ENCODE measurements at places on chromosomes 7 and 10. TPM values are rescaled to one million over a fixed set of nuclear protein-coding genes. Genes with fewer than 3 reads are reported as not detected.
A peak's percentile ranks its signal among the peaks of the same experiment; 100 is the strongest.

The CXCL12 gene
- 40.8 TPM for total RNA-seq

The POR gene
- total RNA-seq, result 232 TPM

The SLC13A4 gene
- total RNA-seq, result not detected

The PSMG3 gene
- 20.3 TPM for total RNA-seq

The BHLHA15 gene
- total RNA-seq, result 0.81 TPM

The NUTM2A gene
- 2.9 TPM for total RNA-seq

The FAS gene
- total RNA-seq, result 41.2 TPM

The GBX1 gene
- total RNA-seq, result not detected

The CDHR3 gene
- total RNA-seq, result 1.4 TPM

DNA sequence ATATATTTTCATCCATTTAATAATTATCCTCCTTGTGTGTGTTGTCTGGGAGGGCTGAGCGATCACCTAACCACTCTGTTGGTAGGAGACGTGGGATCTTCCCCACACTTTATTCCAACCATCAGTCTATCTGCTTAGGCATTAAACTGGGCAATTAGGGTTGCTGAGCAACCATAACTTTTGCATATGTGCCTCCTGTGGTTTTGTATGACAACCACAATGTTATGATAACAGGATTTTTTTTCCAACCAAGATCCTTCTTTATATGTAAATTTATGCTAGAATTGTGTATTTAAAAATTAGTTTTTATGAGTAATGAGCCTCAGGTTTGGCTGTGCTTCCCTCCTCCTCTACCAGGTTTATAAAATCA is 495.0 kb upstream of the MGMT start:
- H3K27me3 ChIP-seq, result no peaks in the 10 kb centered on the region
- no peak for DNase-seq
- H3K4me1 ChIP-seq, result no peaks in the 10 kb centered on the region

GRCh38 chr10:121205625-121206024 is 354.5 kb downstream of the WDR11 start:
- no peaks in the 10 kb centered on the region for H3K27me3 ChIP-seq
- DNase-seq, result no peak
- H3K27ac ChIP-seq, result no peak overlapping the region
- no peaks in the 10 kb centered on the region for H3K36me3 ChIP-seq
- no peak overlapping the region for H3K4me3 ChIP-seq

GRCh38 chr10:75807456-75807855 is 376.0 kb downstream of the LRMDA start:
- no peaks in the 10 kb centered on the region for H3K36me3 ChIP-seq
- no peak overlapping the region for H3K4me3 ChIP-seq
- no peaks in the 10 kb centered on the region for H3K27me3 ChIP-seq
- H3K27ac ChIP-seq, result no peak overlapping the region
- H3K4me1 ChIP-seq, result no peaks in the 10 kb centered on the region

DNA sequence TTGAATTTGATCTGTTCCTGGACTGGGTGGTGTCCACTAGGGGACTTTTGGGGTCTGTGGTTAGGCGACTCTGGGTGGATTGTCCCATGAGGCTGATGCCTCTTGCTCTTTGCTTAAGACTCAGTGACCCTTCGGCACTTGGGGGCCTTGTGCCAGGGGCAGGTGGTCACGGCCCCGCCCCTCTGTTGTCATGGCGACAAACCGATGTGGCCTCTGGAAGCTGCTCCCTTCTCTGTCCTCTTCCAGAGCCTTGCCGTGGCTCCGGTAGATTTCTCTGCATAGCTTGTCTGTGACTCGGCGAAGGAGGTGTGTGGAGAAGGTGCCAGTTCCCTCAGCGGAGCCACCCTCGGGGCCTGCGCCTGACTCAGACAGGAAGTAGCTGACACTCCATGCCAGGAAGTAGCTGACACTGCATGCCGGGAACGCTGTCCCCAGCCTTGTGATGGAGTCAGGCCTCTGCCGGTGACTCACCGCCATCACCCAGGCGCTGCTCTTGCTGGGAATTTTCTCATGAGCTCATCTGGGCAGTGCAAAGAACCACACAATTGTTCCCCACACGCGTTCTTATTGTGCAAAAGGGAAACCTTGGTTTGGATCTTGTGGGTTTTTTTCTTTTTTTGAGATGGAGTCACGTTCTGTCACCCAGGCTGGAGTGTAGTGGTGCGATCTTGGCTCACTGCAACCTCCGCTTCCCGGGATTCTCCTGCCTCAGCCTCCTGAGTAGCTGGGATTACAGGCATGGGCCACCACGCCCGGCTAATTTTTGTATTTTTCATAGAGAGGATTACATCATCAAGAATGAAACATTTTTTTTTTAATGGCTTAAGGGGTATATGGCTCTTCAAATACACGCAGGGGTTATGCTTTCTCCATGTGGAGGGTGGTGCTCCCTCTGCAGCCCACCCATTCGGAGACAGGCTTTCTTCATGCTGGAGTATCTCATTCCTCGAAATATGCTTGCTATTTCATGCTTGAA is 72.6 kb downstream of the PFKFB3 start:
- peak overlapping the region; percentile 20 for H3K4me3 ChIP-seq
- H3K27ac ChIP-seq, result peak overlapping the region; percentile 86
- H3K27me3 ChIP-seq, result no peaks in the 10 kb centered on the region
- peak; percentile 94 for DNase-seq

GRCh38 chr7:31692451-31692850 is 5.4 kb downstream of the PPP1R17 start:
- no peak overlapping the region for H3K27ac ChIP-seq
- no peaks in the 10 kb centered on the region for H3K27me3 ChIP-seq
- DNase-seq, result no peak
- H3K4me3 ChIP-seq, result no peak overlapping the region
- no peaks in the 10 kb centered on the region for H3K36me3 ChIP-seq
- H3K4me1 ChIP-seq, result no peaks in the 10 kb centered on the region

DNA sequence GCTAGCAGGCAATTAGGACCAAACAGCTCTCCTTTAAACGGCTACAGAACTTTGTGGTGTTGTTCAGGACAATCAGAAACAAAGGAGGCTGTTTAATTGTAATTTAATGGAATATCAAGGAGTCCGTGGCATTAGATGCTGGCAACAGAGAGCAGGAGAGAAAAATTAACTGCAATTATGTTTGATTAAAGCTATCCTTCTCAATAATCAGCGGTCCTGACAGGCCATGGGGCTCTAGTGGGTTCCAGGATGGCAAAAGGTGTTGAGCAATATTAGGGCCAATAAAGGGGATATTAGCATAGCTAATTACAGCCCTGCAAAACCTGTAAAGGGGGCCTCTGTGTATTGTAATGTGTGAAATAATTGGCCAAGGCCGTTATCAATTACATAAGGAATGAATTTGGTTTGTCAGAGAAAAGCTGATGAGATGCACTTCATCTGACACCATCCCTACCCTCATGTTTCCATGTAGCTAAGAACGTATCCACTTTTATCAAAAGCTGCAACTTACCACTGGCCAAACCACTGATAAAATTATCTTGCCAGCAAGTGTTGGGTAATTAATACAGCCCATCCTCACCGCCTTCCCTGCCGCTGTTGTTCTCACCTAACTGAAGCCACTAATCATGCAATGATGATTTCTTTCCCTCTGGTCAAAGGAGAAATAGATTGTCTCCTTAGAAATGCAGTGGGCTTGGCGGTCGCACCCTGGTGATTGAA is 81.6 kb downstream of the EBF3 start:
- no peak overlapping the region for H3K4me3 ChIP-seq
- no peak overlapping the region for H3K27ac ChIP-seq
- H3K27me3 ChIP-seq, result peaks cover 17% of the 10 kb centered on the region
- no peaks in the 10 kb centered on the region for H3K36me3 ChIP-seq

GRCh38 chr7:70426249-70426880 is 705.6 kb upstream of the GALNT17 start:
- no peak overlapping the region for H3K27ac ChIP-seq
- no peaks in the 10 kb centered on the region for H3K27me3 ChIP-seq
- H3K4me3 ChIP-seq, result no peak overlapping the region
- DNase-seq, result no peak
- H3K36me3 ChIP-seq, result no peaks in the 10 kb centered on the region
- H3K4me1 ChIP-seq, result no peaks in the 10 kb centered on the region

GRCh38 chr7:46835556-46835955 is 746.4 kb downstream of the TNS3 start:
- no peak overlapping the region for H3K4me3 ChIP-seq
- DNase-seq, result no peak
- H3K4me1 ChIP-seq, result no peaks in the 10 kb centered on the region
- H3K27ac ChIP-seq, result no peak overlapping the region
- no peaks in the 10 kb centered on the region for H3K27me3 ChIP-seq

DNA sequence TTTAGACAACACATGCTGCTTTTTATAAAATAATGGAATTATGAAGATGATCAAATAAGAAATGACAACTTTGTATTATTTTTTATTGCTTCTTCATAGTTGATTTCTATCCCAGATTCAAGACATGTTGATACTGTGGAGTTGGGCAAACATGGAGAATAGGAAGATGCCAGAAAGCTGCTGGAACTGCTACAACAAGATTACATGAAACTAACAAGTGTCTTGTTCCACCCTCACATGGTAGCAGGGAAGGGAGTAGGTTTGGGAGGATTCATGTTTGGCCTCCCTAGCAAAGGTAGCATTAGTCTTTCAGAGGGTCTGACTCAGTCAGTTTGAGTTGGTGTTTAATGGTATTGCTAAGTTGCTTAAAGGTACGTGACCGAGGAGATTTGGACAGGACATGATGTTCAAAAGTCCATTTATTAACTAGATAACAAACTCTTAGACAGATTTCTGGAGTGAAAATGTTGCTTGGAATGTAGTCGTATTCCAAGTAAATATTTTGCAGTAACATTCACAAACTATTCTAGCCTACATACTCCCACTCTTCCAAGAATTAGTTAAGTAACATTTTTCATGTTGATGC is 33.1 kb downstream of the PRR15 start:
- no peaks in the 10 kb centered on the region for H3K36me3 ChIP-seq
- H3K4me1 ChIP-seq, result no peaks in the 10 kb centered on the region
- no peak for DNase-seq
- no peak overlapping the region for H3K4me3 ChIP-seq

- no peak overlapping the region for H3K27ac ChIP-seq
- no peak overlapping the region for H3K4me3 ChIP-seq
- no peaks in the 10 kb centered on the region for H3K27me3 ChIP-seq
- peaks cover 6% of the 10 kb centered on the region for H3K4me1 ChIP-seq
- H3K36me3 ChIP-seq, result no peaks in the 10 kb centered on the region
Measured at GRCh38 chr7:149886018-149886415, 12.2 kb downstream of the ATP6V0E2 start.

GRCh38 chr7:18040196-18040595 is 12.6 kb upstream of the PRPS1L1 start:
- DNase-seq, result no peak
- H3K27ac ChIP-seq, result no peak overlapping the region
- no peaks in the 10 kb centered on the region for H3K4me1 ChIP-seq
- no peak overlapping the region for H3K4me3 ChIP-seq
- no peaks in the 10 kb centered on the region for H3K36me3 ChIP-seq

DNA sequence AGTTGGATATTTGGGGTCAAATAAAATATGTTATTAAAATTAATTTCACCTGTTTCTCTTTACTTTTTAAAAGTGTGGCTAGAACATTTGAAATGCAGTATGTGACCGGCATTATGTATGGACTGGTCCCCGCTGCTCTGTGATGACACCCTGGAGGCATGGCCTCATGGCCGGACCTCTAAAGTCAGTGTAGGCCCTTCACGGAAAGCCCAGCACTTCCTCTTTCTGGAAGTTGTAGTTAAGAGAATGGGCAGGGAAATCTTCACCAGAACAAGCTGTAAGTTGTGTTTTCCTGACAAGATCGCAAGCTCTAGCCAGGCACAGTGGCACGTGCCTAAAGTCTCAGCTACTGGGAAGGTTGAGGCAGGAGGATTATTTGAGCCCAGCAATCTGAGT is 38.3 kb upstream of the SRGN start:
- no peak for DNase-seq
- H3K36me3 ChIP-seq, result no peaks in the 10 kb centered on the region
- H3K4me1 ChIP-seq, result peaks cover 39% of the 10 kb centered on the region

DNA sequence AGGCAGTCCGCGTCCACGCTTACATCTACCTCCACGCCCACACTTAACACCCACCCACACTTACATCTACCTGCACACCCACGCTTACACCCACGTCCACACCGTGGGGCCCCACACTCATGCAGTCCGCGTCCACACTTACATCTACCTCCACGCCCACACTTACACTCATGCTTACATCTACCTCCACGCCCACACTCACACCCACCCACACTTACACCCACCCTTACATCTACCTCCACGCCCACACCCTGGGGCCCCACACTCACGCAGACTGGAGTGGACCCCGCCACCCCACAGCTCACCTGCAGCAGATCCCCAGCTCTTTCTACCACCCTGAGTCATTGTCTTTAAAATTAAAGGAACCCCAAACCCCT is 32.4 kb upstream of the PWWP2B start:
- no peaks in the 10 kb centered on the region for H3K27me3 ChIP-seq
- no peaks in the 10 kb centered on the region for H3K4me1 ChIP-seq
- H3K36me3 ChIP-seq, result peaks cover 6% of the 10 kb centered on the region
- no peak overlapping the region for H3K4me3 ChIP-seq
- DNase-seq, result peak; percentile 46

DNA sequence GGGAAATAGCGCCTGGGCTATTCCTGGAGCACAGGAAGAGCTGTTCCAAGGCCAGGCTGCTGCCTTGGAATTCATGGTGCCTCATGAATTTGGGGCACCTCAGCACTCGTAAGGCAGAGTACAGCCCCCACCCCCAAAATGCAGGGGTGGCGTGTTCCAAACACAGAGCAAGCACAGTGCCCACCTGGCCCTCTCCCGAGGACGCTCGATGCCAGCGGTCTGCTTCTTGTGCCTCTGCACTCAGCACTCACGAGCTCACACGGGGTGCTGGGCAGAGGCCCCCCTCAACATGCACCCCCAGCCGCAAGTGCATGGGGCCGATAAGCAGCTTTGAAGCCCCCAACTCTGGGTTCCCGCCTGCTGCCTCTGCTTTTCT is 60.1 kb downstream of the ZRANB1 start:
- H3K27me3 ChIP-seq, result no peaks in the 10 kb centered on the region
- peak overlapping the region; percentile 58 for H3K27ac ChIP-seq
- DNase-seq, result peak; percentile 53
- H3K4me1 ChIP-seq, result peaks cover 24% of the 10 kb centered on the region
- H3K36me3 ChIP-seq, result peaks cover 43% of the 10 kb centered on the region
- H3K4me3 ChIP-seq, result no peak overlapping the region
